ENCODE measurements at places on chromosomes 16 and 17.

DNA sequence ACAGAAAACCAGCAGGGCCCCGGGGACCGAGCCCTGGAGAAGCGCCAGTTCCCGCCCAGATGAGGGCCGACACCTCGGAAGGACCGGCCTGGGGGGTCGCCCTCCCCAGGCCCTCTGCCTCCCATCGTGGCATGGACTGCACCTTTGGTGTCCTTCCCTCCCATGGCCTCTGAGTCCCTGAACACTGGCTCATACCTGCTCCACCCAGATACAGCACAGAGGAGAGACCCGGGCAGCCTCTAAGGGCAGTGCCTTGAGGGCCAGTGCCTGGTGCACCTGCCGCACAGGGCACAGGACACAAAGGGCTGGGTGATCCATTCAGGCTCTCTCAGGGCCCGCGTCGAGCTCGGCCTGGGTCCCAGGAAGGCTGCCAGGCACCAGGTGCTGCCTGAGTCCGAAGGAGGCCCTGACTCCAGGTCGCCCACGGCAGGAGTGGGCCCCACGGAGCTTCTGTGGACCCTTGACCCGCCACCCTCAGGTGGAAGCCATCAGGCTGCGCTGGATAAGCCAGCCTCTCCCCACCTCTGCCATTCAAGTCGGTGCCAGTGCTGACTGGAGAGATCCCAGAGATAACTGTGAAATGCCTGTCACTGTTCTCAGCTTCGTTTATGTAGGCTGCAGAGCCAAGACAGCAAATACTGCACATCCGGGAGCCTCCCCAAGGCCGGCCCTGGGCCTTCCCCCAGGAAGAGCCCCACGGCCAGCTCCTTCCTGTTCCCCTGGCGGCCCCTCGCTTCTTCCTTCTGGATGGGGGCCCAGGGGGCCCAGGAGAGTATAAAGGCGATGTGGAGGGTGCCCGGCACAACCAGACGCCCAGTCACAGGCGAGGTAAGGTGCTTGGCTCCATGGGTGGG, at the start of gene ZG16B:
Gene ZG16B, plus strand, starts transcription at position 803 of the 854 bp plus-strand sequence. CDS start 139 bp downstream, outside the sequence.
- peak; percentile 32 for ATAC-seq

GRCh38 chr17:66466840-66467367, 164.5 kb downstream of the PRKCA start:
- ATAC-seq: peak; percentile 91

GRCh38 chr16:4591191-4591590, 23.5 kb downstream of the UBALD1 start:
- ATAC-seq: no peak

GRCh38 chr17:82888583-82889495, 49.0 kb upstream of the ZNF750 start:
- ATAC-seq: no peak

GRCh38 chr17:66906321-66907278, 57.9 kb upstream of the CACNG4 start:
- ATAC-seq: peak; percentile 53

DNA sequence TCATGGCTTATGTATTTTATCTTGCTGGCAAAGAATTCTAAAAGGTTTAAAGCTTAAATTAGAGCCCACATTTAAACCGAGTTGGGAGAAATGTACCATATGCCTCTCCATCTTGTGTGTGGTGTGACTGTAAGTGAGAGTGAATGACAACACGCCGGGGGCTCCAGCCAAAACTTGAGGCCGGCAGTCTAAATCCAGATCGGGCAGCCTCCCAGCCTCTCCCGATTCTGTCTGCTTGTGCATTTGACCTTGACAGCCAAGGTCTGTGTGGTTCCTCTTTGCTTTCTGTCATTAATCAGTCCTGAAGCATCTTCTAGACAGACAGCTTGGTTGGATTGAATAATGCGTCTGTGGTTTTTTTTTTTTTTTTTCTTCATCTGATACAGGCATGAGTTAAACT, 1093.2 kb upstream of the EEF2KMT start:
- no peak for ATAC-seq

DNA sequence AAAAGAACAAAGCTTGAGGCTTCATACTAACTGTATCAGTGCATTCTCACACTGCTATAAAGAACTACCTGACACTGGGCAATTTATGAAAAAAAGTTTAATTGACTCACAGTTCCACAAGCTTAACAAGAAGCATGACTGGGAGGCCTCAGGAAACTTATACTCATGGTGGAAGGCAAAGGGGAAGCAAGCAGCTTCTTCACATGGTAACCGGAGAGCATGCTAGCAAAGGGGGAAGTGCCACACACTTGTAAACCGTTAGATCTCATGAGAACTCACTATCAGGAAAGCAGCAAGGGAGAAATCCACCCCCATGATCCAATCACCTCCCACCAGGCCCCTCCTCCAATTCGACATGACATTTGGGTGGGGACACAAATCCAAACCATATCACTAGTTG, 25.3 kb downstream of the CTRB2 start:
- no peak for ATAC-seq

- peak; percentile 58 for ATAC-seq
These were observed 4.2 kb downstream of the CDR2 start for GRCh38 chr16:22370038-22370820.

GRCh38 chr16:51818342-51818944, 667.4 kb upstream of the SALL1 start:
- no peak for ATAC-seq

GRCh38 chr16:12917653-12918052, 16.3 kb downstream of the SHISA9 start:
- ATAC-seq: no peak

DNA sequence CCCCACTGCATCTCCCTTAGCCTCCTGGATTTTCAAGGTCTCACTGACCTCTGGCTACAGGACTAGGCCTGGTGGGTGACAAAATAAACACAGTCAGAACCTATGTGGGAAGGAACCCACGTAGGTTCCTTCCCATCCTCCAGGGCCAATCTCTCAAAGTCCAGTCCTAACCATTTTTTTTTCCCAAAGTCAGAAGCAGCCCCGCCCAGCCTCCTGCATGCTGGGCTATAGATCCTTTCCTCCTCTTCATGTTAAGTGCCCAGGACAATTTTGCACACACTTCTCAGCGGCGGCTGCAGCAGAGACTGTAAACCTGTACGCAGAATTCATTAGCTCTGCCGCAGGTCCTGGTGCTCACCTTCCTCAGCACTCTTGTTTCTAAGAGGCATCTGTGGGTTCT, 285.8 kb downstream of the NPIPA8 start:
- ATAC-seq: no peak

- no peak for ATAC-seq
These were observed 35.1 kb downstream of the IL21R start for GRCh38 chr16:27436921-27437650.

DNA sequence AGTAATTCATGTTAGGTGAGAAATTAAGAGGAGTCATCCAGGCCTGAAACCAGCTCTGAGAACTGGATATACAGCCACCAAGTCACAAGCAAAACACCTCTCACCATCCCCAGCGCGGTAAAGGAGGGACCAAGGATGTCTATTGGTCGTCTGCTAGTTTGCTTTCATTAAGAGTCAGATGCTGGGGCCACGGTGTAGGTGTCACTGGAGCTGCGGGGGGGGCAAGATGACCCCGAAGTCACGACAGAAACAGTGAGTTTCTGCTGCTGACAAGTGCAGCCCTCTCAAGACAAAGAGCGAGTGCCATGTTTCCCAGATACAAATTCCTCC, 790 bp downstream of the NCBP3 start:
- ATAC-seq: peak; percentile 6

- ATAC-seq: no peak
These were observed 56.2 kb downstream of the ADCY9 start for GRCh38 chr16:4060009-4060408.

GRCh38 chr16:1968146-1968953, 1.7 kb downstream of the RNF151 start:
- no peak for ATAC-seq

GRCh38 chr16:30076276-30076791, 540 bp downstream of the PPP4C start:
- peak; percentile 20 for ATAC-seq

DNA sequence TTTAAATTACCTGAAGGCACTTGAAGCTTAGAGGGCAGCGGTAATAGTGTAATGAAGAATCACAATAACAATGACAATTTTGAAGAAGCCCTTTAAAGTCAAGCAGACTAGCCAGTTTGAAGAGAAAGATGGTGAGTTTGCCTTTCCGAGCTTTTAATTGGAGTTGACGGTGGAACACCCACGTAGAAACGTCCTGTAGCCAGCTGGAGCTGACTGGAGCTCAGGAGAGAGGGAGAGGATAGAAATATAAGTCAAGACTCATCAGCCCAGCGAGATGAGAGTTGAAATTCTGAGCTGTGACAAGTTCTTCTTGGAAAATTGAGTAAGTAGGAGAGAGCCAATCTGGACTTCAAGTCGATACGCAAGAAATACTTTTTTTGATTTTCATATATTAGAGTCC, 91.7 kb upstream of the CACNG3 start:
- ATAC-seq: no peak

Data from SK-N-SH treated with all-trans-retinoic acid at 6 μM for 48 hours (cell line).